Esophagus squamous epithelium (tissue), 5 donors: ENCODE measurements at places on chromosomes 11 and 22.

DNA sequence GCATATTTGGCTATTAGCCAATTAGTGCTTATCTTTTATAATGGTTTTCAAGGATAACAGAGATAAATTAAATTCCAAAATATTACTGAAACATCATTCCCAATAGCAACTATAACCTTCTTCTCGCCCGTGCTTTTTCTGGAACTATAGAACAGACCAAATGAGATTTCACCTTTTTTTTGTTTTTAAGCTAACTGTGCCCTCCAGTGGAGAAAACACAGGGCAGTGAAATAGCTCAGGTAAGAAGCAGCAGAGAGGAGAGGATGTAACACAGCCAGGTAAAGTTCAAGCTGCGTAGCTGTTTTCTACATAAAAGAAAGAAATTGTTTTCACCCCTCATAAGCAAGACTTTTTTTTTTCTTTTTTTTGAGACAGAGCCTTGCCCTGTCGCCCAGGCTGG lies 28.2 kb downstream of the HSD17B12 start:
- no peak for DNase-seq

- DNase-seq = no peak
Observed at GRCh38 chr11:35236667-35237003, 97.7 kb downstream of the CD44 start.

GRCh38 chr11:96424693-96425092 lies 34.9 kb downstream of the JRKL start:
- no peak for DNase-seq

DNA sequence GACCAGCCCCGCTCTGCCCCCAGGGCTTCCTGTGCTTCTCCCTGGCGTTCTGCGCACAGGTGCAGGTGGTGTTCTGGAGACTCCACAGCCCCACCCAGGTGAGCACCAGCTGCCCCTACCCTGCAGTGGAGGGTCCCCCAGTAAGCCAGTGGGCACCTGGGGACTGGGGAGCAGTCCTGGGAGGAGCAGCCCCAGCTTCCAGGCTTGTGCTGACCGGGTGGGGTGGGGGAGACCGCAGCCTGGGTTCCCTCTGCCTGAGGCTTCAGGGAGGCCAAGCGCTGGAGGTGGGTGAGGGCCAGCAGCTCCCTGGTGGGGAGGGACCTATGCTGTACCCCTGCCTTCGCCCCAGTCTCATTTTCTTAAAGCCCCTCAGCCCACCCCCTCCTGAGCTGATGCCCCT lies 6.9 kb downstream of the TSPAN32 start:
- DNase-seq = no peak

DNA sequence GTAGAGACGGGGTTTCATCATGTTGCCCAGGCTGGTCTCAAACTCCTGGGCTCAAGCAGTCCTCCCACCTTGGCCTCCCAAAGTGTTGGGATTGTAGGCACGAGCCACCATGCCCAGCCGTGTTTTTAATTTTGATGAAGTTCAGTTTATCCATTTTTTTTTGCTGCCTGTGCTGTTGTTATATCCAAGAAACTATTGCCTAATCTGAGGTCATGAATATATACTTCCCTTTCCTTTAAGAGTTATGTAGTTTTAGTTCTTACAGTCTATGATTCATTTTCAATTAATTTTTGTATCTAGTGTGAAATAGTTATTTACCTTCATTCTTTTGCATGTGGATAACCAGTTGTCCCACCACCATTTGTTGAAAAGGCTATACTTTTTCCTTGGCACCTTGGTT lies 50.3 kb upstream of the SORL1-AS1 start:
- DNase-seq = no peak

GRCh38 chr11:126058105-126058874 lies 4.4 kb downstream of the CDON start:
- DNase-seq = no peak

GRCh38 chr11:122030286-122030685 lies 85.7 kb downstream of the BLID start:
- no peak for DNase-seq

DNA sequence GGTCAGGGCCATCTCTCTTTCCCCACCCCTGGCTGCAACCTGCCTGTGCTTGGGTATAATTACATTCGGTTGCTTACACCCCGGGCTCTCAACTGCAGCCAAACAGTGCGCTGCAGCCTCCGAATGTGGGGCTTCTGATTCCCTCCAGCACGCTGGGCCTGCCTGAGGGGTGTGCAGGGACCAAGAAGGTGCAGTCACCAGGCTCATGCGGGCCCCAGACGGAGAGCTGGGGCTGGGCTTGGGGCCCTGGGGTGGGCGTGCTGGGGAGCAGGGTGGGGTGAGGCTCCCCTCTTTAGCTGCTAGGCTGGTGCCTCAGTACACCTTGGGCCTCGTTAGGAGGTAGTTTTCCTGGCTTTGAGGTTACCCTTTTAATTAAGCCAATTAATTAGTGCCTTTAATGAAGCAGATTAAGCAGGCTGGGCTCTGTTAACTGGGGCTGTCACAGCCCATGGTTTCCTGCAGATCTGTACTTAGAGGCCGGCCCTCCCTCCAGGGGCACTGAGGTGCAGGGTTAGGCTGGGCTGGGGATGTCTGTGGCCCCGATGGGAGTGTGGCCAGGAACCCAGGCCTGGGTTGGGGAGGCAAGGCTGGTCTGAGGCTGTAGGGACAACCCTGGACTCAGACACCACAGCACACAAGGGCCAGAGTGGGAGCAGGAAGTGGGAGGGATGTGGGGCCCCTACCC lies 17.3 kb downstream of the FLRT1 start:
- no peak for DNase-seq

- DNase-seq = no peak
Observed at GRCh38 chr11:44766972-44767278, 40.2 kb downstream of the TSPAN18 start.

GRCh38 chr11:30666817-30667216 lies 80.7 kb upstream of the MPPED2 start:
- DNase-seq = no peak

- DNase-seq = no peak
Observed at GRCh38 chr11:34978236-34979191, 62.1 kb downstream of the PDHX start.

DNA sequence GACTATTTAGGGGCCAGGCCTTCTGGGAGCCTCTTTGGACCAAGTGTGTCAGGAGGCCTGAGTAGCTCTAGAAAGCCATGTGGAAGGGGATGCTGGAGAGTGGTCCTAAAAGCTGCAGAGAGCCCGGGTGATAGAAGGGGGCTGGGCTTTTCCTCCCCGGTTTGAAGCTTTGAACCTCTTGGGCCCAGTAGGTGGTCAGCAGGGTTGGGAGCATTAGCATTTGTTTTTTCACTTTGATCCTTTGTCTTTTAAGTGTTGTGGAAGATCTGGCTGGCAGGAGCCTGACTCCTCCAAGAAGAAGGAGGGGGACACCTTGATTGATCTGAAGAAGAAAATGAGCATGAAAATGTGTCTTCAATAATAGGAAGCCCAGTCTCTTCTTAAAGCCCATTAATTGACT lies 596.6 kb downstream of the INSC start:
- no peak for DNase-seq

GRCh38 chr22:46593211-46593681 lies 26.9 kb upstream of the GRAMD4 start:
- DNase-seq = no peak

DNA sequence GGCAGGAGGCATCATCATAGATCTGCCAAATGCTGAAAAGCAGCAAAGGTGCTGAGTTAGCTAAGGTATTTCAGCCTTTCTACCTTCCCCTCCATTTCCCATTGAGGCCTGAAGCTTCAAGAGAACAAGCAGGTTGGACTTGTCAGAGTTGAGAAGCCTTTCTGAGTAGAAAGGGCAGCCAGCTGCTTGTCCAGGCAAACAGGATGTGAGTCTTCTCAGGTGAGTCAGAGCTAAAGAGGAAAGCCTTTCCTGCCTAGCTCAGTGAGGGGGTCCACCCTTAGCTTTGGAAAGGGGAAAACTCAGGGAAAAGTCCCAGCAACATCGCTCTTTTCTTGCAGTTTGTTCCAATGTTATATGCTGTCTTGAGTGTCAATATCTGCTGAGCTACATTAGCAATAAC lies 13.2 kb upstream of the MPZL2 start:
- no peak for DNase-seq

GRCh38 chr11:115612046-115612730 lies 108.0 kb upstream of the CADM1 start:
- no peak for DNase-seq

- DNase-seq = no peak
Observed at GRCh38 chr11:3934658-3935057, 79.2 kb downstream of the STIM1 start.

DNA sequence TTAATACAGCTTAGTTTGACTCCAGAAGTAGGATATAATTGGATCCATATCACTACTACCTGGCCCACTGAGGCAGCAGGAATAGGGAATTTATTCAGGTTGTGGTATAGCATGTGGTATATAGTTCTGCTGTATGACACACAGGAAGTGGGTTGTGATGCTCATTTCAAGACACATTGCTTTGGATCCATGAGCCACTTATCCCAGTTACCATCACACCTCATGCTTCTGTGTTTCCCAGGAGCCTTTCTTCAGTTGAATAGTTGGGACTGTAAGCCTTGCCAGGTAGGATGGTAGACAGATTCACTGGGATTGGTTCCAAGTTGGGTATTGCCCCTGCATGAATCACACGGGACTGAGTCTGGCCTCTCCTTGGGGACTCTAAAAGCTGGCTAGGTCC lies 9.9 kb upstream of the SLC37A2 start:
- DNase-seq = no peak

DNA sequence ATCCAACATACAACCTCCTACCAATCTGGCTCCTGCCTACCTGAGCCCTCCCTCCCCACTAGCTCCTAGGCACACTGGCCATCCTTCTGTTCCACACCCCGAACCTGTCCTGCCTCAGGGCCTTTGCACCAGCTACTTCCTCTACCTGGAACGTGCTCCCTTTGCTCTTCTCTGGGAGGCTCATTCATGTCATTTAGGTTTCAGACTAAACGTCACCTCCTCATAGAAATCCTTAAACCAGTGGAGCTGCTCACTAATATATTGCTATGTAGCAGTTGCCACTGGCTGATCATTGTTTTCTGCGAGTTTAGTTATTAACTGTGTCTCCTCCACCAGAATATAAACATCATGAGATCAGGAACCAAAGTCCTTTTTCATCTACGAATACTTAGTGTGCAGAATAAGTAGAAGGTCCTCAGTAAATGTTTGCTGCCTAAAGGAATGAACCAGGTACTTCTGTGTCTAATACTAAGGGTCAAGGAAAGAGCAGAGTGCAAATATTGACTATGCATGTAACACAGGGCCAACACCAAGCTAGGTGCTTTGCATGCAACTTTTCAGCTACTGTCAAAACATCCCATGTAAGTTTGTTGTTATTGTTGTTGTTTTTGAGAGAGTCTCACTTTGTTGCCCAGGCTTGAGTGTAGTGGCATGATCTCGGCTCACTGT lies 277.6 kb upstream of the SYN3 start:
- DNase-seq = no peak

- DNase-seq = no peak
Observed at GRCh38 chr11:27239305-27239942, 123.6 kb downstream of the CCDC34 start.

- DNase-seq = no peak
Observed at GRCh38 chr11:76808996-76809395, 25.8 kb downstream of the TSKU start.

DNA sequence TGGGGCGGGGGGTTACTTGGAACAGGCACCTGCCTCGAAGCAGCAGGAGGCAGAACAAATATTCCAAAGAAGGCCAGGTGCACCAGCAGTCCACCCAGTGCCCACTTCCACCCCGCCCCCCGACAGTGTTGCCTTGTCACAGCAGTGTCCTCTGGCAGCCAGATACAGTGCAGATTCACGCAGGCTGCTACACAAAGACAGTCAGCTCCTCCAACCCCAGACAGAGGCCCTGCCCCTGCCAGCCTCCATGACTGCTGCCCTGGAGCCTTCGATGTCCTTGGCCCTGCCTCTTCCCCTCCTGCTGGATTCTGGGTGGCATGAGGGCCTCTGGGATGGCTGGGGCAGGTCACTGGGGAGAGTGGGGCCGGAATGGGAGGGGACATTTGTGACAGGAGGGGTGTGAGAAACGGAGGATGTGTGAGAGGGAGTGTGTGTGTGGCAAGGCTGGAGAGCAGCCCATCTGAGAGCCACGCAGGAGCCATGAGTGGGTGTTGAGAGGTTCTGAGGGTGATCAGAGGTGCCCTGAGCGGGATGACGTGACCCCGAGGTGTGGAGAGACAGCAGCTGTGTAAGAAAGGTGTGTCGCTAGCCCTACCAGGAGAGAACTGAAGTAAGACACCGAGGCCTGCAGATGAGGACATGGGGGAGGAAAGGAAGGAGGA lies 173.7 kb downstream of the CEP164 start:
- no peak for DNase-seq

DNA sequence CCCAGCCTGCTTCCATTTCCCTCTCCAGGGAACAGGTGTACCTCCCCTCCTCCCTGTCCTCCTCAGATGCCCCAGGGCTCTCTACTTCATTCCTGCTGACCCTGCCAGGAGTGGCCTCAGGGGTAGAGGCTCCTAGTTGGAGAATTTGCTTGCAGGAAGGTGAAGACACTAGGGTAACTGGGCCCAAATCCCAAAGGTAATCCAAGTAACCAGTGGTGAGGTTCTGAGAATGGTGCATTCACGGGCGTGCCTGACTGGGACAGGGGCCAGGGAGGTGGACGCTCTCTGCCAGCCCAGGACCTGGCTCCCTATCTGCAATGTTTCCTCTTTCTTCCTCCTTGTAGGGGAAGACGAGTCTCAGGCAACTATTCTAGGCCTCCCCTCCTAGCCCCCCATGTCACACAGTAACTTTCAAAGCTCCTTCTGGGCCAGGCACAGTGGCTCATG lies 2.9 kb downstream of the SLC35C1 start:
- DNase-seq = no peak

GRCh38 chr11:100563541-100564280 lies 123.4 kb upstream of the ARHGAP42 start:
- DNase-seq = no peak

DNA sequence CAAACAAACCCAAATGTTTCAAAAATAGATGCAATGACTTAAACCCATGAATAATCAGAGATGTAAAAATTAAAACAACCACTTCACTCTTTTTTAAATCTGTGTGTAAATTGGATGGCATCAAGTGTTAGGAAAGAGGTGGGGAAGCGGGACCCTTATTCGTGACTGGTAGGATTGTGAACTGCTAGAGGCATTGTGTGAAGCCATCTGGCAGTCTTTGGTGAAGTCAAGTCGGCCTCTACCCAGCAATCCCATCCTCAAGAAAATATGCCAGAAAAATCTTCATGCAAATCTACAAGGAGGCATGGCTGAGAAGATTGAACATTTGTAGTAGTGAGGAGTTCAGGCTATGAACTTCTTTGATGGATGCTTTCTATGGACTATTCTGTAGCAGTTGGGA lies 114.6 kb upstream of the C11orf87 start:
- no peak for DNase-seq

GRCh38 chr11:132024587-132025295 lies 654.3 kb downstream of the NTM start:
- DNase-seq = no peak

GRCh38 chr22:45298934-45299505 lies 10.7 kb upstream of the FAM118A start:
- no peak for DNase-seq

GRCh38 chr11:11735586-11735985 lies 106.2 kb upstream of the USP47 start:
- no peak for DNase-seq

DNA sequence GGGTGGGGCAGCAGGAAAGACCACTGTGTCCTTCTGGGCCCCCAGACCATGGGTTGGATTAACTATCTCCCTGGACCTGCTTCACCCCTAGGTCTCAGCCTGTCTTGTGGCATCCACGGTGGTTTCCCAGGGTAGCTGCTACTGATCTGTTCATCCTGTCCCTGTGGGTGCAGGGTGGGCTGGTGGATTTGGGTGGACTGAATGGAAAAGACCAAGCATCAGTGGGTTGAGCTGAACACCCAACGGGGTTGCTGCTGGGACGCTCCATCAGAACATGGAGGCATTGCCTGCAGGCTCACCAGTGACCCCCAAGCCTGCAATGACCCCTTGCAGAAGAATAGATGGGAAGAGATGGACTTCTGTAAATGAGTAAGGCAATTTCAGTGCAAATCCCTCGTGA lies 812.1 kb downstream of the TBC1D22A start:
- DNase-seq = no peak
